RWPE2 (cell line): ENCODE measurements at places on chromosomes 4 and X.

DNA sequence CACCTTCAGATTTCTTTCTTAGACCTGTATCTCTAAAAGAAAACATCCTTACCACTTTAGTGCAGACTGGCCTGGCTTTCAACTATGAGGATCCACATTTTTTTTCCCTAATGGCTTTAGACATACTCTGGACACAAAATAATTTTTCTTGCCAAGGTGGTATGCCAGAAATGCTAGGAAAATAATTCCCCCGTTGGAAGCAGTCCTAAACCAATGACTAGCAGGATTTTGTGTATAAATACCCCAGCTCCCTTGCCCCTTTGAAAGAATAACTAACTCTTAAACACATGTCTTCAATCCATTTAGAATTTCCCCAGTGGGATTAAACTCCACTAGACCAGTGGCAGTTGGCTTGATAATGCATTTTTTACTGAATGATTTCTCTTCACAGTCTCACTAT, 500.5 kb upstream of the FTHL17 start:
- H3K27ac ChIP-seq = no peak overlapping the region
- no peaks in the 10 kb centered on the region for H3K4me1 ChIP-seq
- H3K27me3 ChIP-seq = no peaks in the 10 kb centered on the region
- no peaks in the 10 kb centered on the region for H3K36me3 ChIP-seq

- no peaks in the 10 kb centered on the region for H3K27me3 ChIP-seq
- H3K4me3 ChIP-seq = no peak overlapping the region
- no peak for DNase-seq
- peaks cover 10% of the 10 kb centered on the region for H3K4me1 ChIP-seq
Measured at GRCh38 chrX:51568586-51568985, 50.1 kb downstream of the CENPVL3 start.

DNA sequence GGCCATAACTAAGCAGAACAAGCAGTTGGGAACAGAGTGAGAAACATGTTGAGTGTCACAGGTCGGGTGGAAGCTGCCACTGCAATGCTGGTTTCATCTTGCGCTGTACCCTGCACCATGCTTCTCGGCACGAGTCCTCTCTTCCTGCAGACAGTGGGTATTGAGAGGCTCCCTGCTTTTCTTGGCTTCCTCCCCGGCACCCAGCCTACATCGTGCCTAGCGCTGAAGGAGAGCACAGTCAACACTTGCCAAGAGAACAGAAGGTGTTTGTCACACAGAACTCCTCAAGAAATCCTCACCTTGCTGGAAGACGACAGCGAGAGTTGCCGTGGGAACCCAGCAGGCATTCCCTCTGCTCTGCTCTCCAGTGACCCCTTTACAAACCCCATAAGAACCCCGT, 53.6 kb downstream of the EVC2 start:
- peaks cover 21% of the 10 kb centered on the region for H3K36me3 ChIP-seq
- no peak overlapping the region for H3K27ac ChIP-seq
- no peaks in the 10 kb centered on the region for H3K27me3 ChIP-seq
- no peak for DNase-seq
- H3K4me1 ChIP-seq = no peaks in the 10 kb centered on the region
- no peak overlapping the region for H3K4me3 ChIP-seq

GRCh38 chr4:143404555-143404954, 67.9 kb downstream of the GAB1 start:
- no peak for DNase-seq
- H3K27ac ChIP-seq = no peak overlapping the region
- no peak overlapping the region for H3K4me3 ChIP-seq
- H3K4me1 ChIP-seq = no peaks in the 10 kb centered on the region
- no peaks in the 10 kb centered on the region for H3K36me3 ChIP-seq

DNA sequence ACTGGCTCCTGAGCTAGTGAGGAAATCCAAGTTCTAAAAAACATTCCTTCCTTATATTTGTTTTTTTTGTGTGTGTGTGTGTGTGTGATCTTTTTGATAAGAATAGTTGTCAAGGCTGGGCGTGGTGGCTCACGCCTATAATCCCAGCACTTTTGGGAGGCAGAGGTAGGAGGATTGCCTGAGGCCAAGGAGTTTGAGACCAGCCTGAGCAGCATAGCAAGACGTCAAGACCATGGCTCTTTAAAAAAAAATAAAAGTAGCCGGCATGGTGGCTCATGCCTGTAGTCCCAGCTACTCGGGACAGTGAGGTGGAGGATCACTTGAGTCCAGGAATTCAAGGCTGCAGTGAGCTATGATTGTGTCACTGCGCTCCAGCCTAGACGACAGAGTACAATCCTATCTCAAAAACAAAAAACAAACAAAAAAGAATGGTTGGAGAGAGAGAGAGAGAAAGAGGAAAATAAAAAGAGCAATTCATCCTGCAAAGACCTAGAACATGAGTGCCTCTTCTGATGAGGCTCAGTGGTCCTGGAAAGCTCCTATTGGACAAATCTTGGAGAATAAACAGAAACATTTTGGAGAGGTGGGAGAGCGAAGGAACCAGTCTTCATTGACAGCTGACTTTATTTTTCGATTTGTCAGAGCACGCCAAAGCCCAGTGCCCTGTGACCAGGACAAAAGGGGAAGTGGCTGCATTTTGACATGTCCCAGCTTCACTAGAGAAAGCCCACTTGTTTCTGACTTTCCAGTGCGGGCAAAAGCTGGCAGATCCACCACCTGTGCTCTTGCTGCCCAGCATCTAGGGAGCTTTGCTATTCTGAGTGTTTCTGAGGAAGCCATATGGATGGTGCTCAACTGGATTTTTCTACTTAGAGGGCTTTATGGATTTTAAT, 244.7 kb downstream of the PALLD start:
- no peaks in the 10 kb centered on the region for H3K27me3 ChIP-seq
- no peaks in the 10 kb centered on the region for H3K4me1 ChIP-seq
- H3K36me3 ChIP-seq = no peaks in the 10 kb centered on the region
- no peak overlapping the region for H3K27ac ChIP-seq

DNA sequence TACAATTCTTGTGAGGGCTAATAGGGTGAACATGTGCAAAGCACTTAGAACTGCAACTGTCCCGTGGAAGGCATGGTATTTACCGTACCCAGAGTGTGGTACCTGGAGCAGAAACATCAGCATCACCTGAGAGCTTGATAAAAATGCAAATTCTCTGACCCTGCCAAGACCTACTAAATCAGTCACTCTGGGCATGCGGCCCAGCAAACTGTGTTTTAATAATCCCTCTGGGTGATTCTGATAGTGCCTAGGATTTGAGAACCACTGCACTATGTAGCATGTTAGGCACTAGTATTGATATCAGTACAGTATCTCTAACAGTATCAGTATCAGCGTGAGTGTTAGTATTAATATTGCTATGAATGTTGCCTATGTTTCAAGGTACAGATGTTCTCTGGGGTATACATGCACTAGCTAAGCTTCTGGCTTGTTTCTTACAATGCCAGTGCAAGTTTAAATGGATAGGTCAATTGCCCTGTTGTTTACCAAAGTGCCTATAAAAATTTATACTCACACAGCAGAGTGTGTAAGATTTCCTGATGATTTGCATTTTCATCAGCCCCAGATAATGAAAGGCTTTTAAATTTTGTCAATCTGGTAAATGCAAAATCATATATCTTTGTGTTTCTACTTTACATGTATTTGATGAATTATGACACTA, 354.0 kb downstream of the HS3ST1 start:
- no peaks in the 10 kb centered on the region for H3K4me1 ChIP-seq
- H3K36me3 ChIP-seq = no peaks in the 10 kb centered on the region
- no peaks in the 10 kb centered on the region for H3K27me3 ChIP-seq
- H3K4me3 ChIP-seq = no peak overlapping the region
- H3K27ac ChIP-seq = no peak overlapping the region
- no peak for DNase-seq
